ENCODE measurements at places on chromosomes 16 and 17.

DNA sequence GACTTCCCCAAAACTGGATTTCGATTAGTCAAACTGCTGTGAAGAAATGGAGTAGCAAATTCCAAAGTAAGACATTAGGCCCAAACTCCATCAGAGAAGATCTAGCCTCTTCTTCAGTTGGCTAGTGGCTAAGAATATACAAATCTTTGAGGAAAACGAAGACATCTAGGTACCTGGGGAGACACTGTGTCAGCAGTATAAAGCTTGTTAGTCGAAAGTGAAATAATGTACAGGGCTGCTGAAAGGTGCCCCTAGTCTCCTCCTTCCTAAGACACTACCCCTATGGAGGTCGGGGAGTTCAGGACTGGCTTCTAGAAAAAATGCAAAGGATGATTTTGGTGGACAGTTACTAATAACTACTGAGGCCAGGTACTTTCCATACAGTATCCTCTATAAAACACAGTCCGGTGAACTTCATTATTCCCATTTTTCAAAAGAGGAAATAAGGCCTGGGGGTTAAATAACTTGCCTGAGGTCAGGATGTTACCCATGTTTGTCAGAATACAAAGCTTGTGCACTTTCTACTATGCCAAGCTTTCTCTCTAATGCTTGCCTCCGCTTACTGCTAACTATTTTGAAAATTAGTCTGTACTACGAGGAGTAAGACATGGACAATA lies 15.0 kb downstream of the DNAJC7 start:
- DNase-seq: no peak

GRCh38 chr16:57509231-57509923 lies 23.1 kb upstream of the DOK4 start:
- DNase-seq: no peak

- DNase-seq: no peak
Observed at GRCh38 chr17:65456368-65457151, 104.9 kb downstream of the AXIN2 start.

GRCh38 chr17:33811984-33812577 lies 443.0 kb upstream of the CCL2 start:
- DNase-seq: no peak

- DNase-seq: no peak
Observed at GRCh38 chr17:66313995-66314659, 11.7 kb downstream of the PRKCA start.

DNA sequence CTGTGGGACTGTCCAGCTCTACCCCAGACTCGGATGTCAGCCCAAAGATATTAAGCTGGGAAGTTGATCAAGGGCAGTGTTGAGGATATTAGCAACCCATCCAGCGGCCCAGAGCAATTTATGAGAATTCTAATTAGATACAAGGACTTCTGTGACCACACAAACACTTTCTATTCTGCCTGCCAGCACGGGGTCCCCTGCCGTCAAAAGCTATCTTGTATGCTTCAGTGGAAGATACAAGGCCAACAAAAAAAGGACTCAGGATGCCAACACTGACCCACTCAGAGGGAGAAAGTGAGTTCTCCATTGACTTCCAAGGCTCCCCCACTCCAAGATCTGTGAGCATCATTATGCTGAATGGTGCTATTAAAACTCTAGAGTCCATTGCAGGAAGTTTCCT lies 390.7 kb downstream of the GRIN2A start:
- DNase-seq: no peak

- peak; percentile 49 for DNase-seq
Observed at GRCh38 chr16:14302399-14303181, 231.5 kb downstream of the MRTFB start.

DNA sequence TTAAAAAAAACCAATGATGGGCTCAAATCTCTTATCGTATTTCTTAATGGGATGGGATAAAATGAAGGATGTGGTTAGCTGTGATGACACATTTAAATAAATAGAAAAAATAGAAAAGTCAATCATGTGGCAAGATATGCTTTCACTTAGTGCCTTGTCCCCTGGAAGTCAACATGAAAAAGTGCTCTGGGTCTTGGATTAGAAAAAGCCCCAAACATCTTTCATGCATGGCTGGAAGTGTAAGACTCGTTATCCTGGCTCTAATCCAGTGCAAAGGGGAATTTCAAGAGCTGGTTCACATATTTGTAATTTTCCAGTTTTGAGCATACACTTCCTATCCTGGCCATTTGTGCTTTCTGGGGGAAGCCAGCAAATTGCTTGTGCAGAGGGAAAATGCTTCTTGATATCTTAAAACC lies 160.9 kb downstream of the MAP2K6 start:
- DNase-seq: peak; percentile 34
